ENCODE measurements at places on chromosomes 7 and 10. TPM values are rescaled to one million over a fixed set of nuclear protein-coding genes. Genes with fewer than 3 reads are reported as not detected.

- no peak overlapping the region for H3K27ac ChIP-seq
- no peak for DNase-seq
- H3K4me3 ChIP-seq = no peak overlapping the region
- H3K27me3 ChIP-seq = no peaks in the 10 kb centered on the region
- H3K36me3 ChIP-seq = no peaks in the 10 kb centered on the region
Observed at GRCh38 chr7:87332321-87332720, 13.1 kb upstream of the CROT start.

- H3K27ac ChIP-seq = no peak overlapping the region
- no peak overlapping the region for H3K4me3 ChIP-seq
- no peaks in the 10 kb centered on the region for H3K36me3 ChIP-seq
- H3K27me3 ChIP-seq = no peaks in the 10 kb centered on the region
- H3K4me1 ChIP-seq = peaks cover 3% of the 10 kb centered on the region
Observed at GRCh38 chr7:29443552-29443951, 120.1 kb upstream of the PRR15 start.

DNA sequence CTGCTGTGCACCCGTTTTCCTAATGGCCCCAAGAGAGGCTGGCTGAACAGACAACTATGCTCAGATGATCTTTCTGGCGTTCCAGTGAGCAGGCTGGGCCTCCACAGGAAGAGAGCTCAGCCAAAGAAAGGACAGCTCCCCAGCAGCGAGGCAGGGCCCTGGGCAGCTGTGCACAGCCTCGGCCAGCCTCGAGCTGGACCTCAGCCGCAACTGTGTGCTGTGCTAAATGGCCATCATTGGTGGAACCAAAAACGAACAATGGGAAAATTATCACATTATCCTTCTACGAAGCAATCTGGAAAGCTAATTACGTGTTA lies 97.5 kb downstream of the CTBP2 start:
- H3K27ac ChIP-seq = peak overlapping the region; percentile 15
- H3K36me3 ChIP-seq = no peaks in the 10 kb centered on the region
- peaks cover 46% of the 10 kb centered on the region for H3K4me1 ChIP-seq
- H3K27me3 ChIP-seq = no peaks in the 10 kb centered on the region
- no peak for DNase-seq
- H3K4me3 ChIP-seq = no peak overlapping the region

STEAP2 gene
- total RNA-seq = 9.8 TPM

- H3K27ac ChIP-seq = peak overlapping the region; percentile 60
- H3K4me1 ChIP-seq = peaks cover 27% of the 10 kb centered on the region
- no peaks in the 10 kb centered on the region for H3K27me3 ChIP-seq
- no peak overlapping the region for H3K4me3 ChIP-seq
- DNase-seq = peak; percentile 85
Observed at GRCh38 chr10:115772606-115773005, 500.4 kb downstream of the GFRA1 start.

DNA sequence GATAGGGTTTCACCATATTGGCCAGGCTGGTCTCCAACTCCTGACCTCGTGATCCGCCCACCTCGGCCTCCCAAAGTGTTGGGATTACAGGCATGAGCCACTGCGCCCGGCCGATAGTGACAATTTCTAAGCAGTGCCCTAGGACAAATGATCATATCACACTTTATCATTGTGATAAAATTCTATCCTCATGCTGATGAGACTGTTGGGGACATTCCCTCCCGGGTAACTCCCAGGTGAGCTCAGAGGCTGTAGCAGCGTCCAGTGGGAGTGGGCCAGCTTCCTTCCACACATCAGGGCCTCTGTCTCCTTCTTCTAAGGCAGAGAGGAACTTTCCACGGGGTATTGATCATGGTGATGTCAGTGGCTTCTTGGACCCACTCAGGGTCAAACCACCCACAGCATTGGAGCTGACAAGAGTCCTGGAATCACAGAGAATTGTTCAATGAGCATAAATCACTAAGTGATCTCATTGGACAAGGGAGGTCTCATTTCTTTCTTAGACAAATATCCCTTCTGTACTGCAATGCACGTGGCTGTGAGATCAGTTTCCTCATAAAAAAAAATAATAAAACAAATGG lies 256.1 kb downstream of the KLF6 start:
- no peaks in the 10 kb centered on the region for H3K36me3 ChIP-seq
- no peaks in the 10 kb centered on the region for H3K27me3 ChIP-seq
- peaks cover 41% of the 10 kb centered on the region for H3K4me1 ChIP-seq
- DNase-seq = no peak

CPA2 gene
- not detected for total RNA-seq

VWDE gene
- total RNA-seq = under 0.01 TPM

- H3K27me3 ChIP-seq = no peaks in the 10 kb centered on the region
- peaks cover 16% of the 10 kb centered on the region for H3K4me1 ChIP-seq
- peak overlapping the region; percentile 93 for H3K27ac ChIP-seq
- H3K36me3 ChIP-seq = no peaks in the 10 kb centered on the region
- peak overlapping the region; percentile 93 for H3K4me3 ChIP-seq
- DNase-seq = peak; percentile 92
Observed at GRCh38 chr10:101693978-101694673, 844 bp downstream of the FBXW4 start.
